ENCODE measurements at places on chromosomes 1 and 21. TPM values are rescaled to one million over a fixed set of nuclear protein-coding genes. Genes with fewer than 3 reads are reported as not detected.

The HES4 gene
- 12.4 TPM for total RNA-seq

The PTGS2 gene
- total RNA-seq, result 2.6 TPM

The RIPPLY3 gene
- 0.15 TPM for total RNA-seq

The SH2D2A gene
- total RNA-seq, result not detected

The CRB1 gene
- total RNA-seq, result not detected

The C1orf226 gene
- total RNA-seq, result 2.6 TPM

GRCh38 chr1:35886577-35887431 is 3.8 kb downstream of the AGO1 start:
- DNase-seq, result no peak

DNA sequence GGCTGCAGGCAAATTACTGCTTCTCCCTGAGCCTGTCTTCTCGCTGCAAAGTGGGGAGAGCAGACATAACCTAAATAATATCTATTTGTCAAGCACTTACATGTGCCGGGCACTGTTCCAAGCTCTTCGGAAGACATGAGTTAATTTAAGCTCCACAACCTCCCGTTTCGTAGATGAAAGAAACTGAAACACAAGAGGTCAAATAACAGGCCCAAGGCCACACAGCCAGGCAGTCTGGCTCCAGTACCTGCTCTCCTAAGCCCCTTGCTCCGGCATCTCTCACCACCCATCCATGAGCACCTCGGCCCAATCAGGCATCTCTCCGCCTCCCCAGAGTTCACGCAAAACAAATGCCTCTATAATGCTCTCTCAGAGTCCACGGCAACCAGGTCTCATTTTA is 65.4 kb downstream of the TAS1R2 start:
- no peak for DNase-seq

DNA sequence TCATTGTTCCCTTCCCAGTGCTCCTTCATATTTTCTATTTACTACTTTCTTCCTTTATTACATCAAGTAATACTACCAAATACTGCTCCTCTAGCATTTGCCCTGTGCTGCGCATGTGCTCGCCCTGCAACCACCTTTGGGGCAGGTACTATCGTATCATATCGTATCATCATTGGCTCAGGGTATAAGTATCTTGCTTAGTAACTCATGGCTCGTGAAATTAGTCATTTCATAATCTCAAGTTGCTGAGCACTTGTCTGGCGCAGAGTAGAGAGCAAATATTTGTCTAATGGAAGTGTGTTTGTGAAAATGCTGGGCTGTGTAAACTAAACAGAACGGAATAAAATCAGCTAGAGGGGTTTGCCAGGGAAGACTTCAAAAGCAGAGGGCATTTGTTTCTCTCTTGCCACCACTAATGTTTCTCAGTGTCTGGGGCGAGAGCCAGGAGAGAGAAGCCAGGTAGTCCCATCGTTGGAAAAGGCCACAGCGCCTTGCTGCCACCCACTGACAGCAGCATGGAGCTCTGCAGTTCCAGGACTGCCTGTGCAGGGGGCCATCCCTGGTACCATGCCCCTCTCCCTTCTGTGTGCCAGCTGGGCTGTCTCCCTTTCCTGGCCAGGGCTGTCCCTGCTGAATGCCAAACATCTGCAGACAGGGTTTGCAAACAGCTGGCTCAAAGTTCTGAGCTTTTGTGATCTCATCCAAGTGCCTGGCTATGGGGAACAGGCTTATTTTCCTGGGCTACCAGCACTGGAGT is 20.0 kb upstream of the CPT2 start:
- peak; percentile 21 for DNase-seq

DNA sequence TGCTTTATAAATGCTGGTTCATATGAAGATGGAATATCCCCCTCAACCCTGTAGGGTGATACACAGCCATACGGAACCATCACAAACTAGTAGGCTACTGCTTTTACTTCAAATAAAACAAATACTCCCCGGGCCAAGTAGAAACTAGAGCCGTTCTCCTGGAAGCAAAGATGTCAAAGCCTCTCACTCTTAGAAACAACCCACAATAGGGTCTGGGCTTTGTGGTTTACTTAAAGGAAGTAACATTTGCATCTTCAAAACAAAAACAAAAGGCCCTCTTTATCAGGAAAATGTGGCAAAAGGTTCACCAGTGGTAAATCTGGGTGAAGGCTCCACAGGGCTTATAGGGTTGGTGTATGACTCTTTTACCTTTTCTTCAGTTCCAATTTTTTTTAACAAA is 49.8 kb downstream of the HLCS start:
- DNase-seq, result no peak

DNA sequence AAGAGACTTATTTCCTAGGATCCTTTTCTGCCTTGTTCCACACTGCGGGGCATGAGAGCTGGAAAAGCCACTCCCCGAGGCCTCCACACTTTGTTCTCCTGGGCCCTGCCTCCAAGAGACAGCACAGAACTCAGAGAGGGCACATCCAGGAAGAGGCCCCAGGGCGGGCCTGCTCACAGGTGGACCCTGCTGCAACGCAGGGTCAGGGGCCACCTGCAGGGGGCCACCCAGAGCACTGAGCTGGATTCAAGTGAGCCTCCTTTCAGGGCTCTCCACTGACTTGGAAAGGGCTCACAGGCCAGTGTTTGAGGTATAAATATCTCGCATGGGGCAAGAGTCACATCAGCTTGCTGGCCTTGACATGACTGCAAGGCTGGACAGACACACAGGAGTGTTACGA is 4.8 kb downstream of the RGS16 start:
- no peak for DNase-seq

DNA sequence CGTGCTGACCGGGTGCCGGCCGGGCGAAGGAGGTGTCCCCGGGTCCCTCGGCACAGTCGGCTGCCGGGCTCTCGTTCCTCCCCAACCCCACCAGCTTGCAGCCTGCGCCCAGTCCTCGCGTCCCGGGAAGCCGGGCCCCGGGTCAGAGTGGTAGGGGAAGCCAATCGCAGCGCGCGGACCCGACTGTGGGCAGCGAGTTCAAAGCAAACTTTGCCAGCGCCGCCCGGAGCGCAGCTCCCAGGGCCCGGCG is 328 bp downstream of the MYCL start:
- no peak for DNase-seq

- no peak for DNase-seq
These were observed 23.5 kb upstream of the C1QA start for GRCh38 chr1:22612671-22613571.

- DNase-seq, result no peak
These were observed 155.0 kb upstream of the RUNX1 start for GRCh38 chr21:35204125-35204524.

DNA sequence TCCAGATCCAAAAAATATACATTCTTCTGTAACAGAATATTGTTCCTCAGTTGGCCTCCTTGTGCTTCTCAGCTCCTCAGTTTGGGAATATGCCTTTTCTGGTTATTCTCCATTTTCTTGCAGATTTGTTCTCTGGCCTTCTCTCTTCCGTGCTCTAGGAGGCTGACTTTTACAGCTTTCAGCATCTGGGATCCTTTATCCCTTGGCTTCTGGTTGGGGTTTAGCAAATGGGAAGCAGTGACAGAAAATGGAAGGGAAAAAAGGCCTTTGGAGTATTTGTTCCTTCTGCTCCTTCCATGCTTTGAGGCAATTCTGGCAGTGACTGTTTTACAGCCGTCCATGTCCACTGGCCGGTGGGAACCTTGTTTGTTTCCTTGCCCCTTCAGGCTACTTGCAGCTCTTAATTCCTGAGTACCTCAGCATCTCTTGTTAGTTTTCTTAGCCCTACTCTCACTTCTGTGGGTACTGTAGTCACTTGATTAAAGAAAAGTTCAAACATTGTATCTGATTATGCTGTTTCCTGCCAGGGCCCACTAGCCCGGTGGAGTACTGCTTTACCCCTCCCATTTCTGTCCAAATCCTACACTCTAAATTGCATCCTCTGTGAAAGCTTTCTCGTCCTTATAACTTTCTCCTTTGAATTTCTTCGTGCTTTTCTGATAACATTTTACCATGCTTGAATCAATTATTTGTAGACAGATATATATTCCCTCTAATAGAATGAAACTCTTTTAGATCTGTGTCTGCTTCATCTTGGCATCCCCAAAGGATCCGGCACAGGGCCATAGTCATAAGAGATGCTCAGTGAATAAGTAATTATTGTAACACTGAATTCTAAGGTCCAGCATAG is 118.2 kb downstream of the OSBPL9 start:
- DNase-seq, result peak; percentile 19

DNA sequence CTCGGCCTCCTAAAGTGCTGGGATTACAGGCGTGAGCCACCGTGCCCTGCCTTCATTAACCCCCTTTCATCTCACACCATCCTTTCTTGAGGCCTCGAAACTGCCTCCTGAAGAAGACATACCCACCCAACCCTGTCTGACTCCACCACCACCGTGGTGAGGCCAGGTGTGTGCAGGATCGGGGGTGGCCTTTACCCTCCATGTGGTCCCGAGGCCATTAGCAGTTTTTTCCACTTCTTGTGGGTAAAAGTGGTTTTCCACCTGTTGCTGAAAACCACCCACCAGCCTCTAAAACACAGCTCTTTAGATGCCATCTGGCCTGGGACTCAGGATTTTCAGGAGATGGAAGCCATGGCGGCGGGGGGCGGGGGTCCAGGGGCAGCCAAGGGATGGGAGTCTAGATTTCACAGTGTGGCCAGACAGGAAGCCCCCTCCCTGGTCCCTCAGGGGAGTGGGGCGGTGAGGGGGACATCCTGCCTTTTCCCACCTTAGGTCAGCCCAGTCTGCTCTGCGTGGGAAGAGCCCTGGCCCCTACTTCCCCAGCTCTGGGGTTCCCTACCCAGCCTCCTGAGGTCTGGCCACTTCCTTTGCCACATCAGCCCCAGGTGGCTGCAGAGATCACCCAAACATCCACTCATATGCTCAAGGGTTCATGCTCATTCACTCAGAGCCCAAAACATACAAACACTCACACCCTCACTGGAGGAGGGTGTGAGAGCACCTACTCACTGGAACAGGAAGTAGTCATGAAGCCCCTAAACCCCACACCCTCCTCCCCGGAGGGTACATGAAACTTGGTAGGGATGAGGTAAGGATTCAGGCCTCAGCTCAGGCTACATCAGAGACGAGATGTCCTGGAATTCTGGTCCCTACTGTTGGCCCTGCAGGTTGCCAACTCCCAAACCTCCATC is 2.3 kb downstream of the FGR start:
- no peak for DNase-seq

- DNase-seq, result peak; percentile 93
These were observed 38.6 kb downstream of the GADD45A start for GRCh38 chr1:67723620-67724019.

DNA sequence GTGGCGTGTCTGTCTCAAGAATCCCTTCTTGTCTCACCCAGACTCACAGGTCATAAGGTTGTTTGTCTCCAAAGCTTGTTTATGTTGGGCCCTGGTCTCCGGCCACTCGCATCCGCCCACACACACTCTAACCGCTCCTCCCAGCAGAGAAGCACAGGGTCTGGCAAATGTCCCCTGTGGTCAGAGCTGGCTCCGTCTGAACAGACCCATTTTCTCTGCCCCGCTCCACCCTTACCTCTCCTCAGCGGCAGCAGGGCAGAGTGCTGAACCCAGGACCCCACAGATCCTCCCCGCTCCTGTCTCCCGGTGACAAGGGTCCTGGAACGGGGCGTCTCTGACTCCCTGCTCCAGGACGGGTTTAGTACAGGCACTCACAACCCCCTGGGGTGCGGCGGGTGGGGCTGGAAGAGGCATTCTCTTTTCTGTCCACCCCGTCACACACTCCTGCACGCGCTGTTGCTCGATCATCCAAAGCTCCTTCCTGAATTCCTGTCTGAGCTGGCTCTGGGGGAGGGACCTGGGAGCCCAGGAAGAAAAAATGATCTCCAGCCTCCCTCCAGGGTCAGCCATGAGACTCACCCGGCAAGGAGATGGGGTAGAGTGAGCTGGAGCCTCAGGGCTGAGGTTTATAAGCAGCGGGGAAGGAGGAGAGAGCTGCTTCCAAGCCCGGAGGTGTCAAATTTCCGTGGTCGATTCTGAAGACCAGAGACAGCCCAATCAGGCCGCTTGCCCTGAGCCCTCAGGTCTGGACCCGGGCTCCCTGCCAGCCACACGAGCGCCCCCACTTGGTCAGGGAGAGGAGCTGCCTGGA is at the start of gene S100A13:
TSS of gene S100A13 (minus strand) at position 602 of the 811 bp plus-strand sequence. CDS start 1,033 bp downstream, outside the sequence.
- DNase-seq, result peak; percentile 93

DNA sequence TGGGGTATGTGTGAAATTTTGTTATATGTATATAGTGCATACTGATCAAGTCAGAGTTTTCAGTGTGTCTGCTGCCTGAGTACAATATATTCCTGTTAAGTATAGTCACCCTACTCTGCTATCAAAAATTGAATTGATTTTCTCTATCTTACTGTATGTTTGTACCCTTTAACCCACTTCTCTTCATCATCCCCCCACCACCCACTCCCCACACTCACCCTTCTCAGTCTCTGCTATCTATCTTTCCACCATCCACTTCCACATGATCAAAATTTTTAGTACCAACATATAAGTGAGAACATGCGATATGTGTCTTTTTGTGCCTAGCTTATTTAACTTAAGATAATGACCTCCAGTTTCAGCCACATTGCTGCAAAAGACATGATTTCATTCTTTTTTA is 4.2 kb downstream of the LY9 start:
- no peak for DNase-seq

DNA sequence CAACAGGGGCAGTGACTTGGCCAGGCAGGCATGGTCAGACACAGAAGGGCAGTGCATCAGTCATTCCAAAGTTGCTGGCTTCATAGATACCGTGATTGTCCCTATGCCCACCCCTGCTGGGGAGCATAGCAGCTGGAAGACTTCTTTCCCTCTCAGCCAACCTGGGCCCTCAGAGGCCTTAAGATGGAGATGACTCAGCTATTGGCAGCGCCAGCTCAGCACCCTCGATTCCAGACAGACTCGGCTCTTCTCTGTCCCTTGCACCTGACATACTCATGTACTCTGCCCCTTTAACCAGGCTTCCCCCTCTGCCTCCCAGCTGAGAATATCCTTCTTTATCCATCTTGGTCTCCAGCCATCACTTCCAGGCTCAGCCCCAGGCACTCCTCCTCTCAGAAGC is 16.8 kb downstream of the SLAMF8 start:
- DNase-seq, result no peak

DNA sequence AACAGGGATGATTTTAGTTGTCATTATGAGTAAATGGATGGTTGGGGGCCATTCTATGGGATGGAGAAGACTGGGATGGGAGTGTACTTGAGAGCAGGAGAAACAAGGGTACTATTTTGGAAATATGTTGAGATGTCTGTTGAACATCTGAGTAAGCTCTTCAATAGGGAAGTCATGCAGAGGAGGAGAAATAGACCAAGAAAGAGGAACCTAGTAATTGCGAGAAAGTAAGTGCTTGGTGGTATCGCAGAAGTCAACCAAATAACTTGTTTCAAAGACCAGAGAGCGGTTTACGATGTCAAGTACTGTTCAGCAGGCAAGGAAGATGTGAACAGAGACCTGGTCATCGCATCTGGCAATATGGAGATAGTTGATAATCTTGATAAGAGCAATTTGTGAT is 22.4 kb upstream of the CHRM3 start:
- DNase-seq, result no peak
